ENCODE measurements at places on chromosomes 4 and X. TPM values are rescaled to one million over a fixed set of nuclear protein-coding genes. Genes with fewer than 3 reads are reported as not detected.

RAP2C gene
- total RNA-seq: 18.3 TPM

MAB21L2 gene
- not detected for total RNA-seq

SYNPO2 gene
- total RNA-seq: 4.3 TPM

RASGEF1B gene
- total RNA-seq: not detected

SPIN4 gene
- total RNA-seq: 5.8 TPM

TEX13B gene
- not detected for total RNA-seq

HTN3 gene
- total RNA-seq: not detected

SMIM10L2A gene
- total RNA-seq: not detected

HTR2C gene
- total RNA-seq: not detected

DNA sequence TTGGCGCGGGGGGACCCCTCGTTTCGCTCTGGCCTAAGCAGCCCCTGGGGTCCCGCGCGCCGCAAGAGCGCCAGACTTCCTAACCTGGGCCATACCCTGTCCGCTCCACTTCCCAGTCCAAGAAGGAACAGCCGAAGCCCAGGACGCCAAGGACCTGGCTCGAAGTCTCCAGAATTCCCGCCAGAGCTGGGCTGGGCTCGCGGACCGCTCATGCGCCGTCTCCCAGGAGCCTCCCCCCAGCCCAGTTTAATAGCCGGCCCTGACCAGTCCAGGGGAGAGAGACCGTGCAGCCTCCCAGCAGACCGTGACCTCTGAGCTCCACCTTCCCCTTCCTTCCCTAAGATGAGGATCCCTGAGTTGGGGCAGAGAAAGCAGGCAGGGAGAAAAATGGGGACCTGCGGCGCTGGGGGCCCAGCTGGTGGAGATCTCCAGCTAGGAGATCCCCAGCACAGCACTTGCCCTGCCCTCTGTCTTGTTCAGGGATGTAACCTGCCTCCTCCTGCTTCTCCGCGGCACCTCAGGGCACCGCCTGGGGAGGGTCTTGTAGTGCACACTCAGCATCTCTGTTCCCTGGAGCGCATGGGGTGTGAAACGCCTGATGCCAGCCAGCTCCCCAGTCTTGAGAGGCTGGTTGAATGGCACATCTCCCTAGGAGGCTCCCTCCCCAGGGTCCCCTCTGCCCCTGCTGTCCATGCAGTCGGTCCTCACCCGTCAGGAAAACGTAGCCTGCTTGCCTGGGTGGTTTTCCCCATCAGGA, 1.2 kb upstream of the LETM1 start:
- DNase-seq: peak; percentile 56

DNA sequence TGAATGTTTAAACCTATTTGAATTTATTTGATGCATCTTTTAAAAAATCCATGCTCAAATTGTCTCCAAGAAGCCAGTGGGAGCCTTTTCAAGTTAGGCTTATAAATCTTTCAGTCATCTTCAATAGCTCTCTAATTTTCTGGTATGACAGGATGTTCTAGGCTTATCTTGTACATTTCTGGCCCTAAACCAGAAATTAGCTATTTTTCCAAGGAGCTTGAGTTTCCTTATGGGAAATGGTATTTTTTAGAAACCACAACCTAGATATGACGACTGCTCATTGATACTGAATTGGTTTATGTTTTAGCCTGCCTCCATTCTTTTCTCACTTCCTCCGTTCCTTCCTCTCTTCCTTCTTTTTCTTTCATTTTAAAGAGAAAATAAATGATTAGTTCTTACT, 172.3 kb downstream of the SPRY1 start:
- no peak for DNase-seq

DNA sequence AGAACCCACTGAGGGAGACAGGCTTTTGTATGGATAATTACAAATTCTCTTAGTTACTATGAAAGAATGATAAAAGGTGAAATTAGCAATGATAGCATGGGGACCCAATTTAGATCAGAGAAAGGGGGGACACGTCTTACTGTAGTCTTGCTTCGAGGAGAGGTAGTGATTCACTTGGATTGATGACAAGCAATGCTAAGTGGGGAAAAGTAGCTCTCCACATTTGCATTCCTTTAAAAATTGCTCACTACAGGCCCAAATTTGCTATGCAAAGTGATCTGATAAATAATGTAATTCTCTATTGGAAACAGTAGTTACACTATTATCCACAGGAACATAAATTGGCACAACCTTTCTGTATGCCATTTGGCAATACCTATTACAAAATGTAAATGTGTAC, 42.5 kb upstream of the MAP3K15 start:
- peak; percentile 61 for DNase-seq

DNA sequence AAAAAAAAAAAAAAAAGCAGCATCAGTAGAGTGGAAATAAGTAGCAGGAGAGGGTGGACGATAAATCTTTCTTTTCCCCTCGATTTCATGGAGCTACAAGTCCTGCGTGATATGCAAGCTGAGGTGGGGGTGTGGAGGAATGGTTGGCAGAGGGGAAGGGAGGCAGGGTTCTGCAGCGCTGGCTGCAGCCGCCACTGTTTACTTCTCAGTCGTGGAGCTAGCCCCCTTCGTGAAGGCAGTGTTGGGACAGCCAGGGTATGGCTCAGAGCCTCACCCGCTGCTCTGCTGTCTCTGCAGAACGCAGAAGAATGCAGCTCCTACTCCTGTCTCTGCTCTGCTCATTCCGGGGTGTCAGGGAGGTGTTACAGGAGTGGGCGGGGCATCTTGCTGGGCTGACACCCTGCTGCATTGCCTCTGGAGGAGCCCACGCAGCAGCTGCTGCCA, 140.6 kb downstream of the GPM6A start:
- no peak for DNase-seq

GRCh38 chr4:36676139-36677050, 395.0 kb downstream of the DTHD1 start:
- DNase-seq: no peak

DNA sequence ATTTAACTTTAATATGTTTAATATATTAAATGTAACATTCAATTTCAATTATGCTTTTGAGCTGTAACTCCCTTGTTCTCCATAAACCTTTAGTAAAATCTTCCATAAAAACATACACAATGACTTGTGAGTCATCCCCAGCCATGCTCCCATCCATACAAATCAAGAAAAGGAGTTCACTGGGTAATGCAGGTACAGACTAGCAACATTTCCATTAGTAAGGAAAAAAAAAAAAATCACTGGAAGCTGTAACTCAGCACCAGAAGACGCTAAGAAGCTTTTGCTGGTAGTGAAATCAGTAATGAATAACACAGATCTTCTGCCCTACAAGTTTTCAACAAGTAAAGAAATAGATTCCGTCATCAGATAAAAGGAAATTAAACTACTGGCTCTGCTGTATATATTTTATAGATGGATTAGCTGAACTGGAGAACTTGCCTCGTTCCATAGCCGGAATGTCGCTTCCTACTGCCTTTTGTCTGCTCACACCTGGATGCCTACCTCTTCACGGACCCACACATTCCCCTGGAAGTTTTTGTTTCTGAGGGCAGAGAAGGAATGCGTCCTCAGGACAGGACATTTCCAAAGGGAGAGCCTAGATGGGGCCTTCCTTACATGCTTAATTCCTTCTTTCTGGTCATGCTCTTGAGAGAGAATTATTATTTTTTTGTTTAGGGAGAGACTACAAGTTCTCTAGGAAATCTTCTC, 298.4 kb upstream of the ANKRD50 start:
- DNase-seq: no peak

GRCh38 chr4:57137261-57137660, 27.1 kb upstream of the IGFBP7 start:
- DNase-seq: no peak

DNA sequence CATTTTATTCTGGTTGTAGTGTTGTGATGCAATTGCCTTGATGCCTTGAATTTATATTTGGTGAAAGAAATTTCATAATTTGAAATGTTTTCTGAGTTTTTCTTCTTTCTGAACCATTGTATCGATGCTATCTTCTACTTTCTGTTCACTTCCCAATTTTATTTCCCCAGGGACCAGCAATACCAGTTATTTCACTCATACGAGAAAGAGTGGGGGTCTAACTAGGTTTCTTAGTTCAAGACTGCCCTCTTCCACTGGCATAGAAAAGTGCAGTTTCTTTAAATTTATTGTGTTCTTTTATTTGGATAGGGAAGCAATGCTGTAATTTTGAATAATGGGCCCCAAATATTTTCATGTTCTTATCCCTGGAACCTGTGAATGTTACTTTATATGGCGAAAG, 544.0 kb upstream of the ADGRL3 start:
- no peak for DNase-seq

DNA sequence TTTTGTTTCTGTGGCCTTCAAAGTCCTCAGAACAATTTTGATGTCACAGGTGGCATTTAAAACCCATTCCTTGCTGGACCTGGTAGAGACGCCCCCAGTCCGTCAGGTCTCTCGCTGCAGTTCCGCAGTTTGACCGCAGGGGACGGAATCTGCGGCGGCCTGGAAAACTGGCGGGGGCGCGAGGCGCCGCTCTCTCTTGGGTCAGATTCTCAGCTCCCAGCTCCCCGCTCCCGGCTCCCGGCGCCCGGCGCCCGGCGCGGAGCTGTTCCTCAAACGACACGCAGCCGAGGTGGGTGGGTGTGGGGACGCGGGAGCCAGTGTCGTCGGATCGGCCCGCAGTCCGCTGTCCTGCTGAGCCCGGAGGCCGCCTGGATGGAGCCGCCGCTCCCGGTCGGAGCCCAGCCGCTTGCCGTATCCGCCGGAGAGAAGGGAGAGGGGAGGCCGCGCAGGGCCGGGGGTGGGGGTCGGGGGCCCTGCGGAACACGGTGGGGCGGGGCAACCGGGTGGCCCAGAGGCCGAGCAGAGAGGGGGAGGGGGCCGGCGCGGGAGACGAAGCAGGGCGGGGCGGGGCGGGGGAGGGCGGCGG, at the start of gene OCRL:
TSS of gene OCRL (plus strand) at position 192 of the 586 bp plus-strand sequence. CDS start at position 373, 181 bp downstream.
- DNase-seq: peak; percentile 74
